Stimulated activated CD4-positive, alpha-beta T cell treated with anti-CD3 and anti-CD28 coated beads, Interleukin-15, amount 100 ng/mL, for 48 hours (primary cell): ENCODE measurements at places on chromosomes 11 and 22.

DNA sequence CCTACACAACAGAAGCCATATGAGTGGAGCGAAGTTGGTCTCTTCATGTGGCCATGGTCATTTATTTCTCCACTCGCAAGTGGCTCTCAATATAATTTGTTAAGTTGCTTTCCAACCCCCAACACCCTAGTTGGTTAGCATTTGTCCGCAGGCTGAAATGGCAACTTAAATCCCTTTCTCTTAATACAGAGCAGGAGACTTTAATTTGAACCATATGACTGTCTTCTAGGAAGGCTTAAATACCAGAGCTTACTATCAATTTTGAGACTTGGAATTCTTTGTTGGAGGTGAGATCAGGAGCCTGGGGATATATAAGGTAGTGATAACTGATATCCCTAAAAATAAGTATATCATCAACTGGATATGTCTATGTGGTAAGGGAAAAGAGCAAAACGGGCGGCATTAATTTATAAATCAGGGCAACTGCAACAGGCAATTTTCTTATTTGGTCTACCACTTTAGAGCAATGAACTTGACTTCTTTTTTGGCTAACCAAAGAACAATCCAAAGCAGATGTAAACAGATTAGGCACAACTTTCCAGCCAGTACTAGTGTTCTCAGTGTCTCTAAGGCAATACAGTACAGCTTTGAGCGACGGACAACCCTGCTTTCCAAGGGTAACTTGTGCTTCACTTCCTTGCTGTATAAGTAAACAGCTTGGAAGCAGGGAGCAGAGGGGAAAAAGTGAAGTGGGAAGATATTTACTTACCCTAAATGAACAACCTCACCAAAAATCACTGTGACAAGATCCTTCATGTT is 74.7 kb upstream of the APOA1 start:
- DNase-seq: no peak

DNA sequence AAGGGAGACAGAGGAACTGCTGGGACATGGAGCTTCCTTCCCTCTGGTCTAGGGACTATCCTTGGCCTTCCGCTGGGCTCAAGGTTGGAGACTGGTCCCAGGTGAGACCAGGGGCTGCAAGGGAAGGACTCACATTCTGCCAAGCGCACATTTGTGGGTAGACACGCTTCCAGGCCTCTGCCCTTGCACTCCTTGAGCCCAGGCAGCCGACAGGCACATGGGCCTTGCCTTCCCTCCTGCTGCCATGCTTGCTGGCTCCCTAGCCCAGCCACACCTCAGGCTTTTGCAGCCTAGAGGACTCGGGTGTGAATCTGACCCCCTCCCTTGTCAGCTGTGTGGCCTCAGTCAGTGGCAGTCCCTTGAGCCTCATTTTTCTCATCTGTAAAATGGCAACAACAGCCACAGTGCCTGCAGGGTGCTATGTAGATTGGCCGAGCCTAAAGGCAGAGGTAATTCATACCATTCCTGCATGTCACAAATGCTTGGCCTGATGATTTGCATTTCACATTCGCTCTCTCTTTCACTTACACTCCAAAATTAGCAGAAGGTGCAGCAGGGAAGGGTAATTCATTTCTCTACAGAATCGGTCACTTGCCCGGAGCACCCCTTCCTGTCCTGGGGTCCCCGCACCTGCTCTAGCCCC is 57.6 kb upstream of the NECTIN1 start:
- DNase-seq: no peak

- DNase-seq: no peak
These were observed 326.3 kb downstream of the GRM5 start for GRCh38 chr11:88739524-88739923.

DNA sequence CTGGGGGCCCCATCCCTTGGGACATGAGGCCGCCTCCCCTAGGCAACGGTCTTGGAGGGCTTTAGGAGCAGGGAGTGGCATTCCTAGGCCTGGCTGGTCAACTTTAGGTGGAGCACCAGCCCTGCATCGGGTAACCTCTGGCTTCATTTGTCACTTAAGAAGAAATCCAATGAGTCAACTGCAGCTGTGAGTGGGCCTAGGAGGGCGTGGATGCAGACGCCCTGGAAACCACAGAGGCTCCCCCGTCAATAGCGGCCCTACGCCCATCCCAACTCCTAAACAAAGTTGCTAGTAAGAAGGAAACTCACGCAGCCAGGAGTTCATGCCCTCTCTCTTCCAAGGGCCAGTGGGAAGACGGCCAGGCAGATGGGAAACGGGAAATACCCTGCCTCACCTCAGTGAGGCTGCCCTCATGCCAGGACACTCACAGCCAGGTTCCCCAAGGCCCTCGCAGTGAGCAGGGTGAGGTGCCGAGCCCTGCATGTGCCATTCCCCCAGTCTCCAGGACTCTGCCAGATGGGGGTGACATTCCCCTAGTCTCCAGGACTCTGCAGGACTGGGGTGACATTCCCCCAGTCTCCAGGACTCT is 20.8 kb downstream of the BID start:
- no peak for DNase-seq

GRCh38 chr22:38681582-38682335 is at the start of gene TOMM22:
TSS of gene TOMM22 (plus strand) at chr22:38681957. CDS start at chr22:38681979, 22 bp downstream.
- DNase-seq: peak; percentile 74

DNA sequence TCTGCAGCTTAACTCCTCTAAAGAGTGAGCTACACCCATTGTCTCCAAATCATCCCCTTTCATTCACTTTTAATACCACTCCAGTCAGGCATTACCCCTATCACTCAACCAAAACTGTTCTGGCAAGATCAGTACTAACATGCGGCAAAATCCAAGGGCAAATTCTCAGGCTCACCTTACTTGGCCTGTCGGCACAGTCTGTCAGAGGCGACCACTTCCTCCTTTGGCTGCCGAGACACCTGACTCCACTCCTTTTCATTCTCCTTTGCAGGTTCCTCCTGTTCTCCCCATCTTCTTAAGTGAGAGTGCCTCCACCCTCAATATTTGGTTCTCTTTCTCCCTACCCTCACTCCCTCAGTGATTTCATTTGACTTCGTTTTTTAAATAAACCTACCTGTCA is 4.2 kb downstream of the C11orf91 start:
- no peak for DNase-seq

GRCh38 chr22:20864186-20864908 is 5.5 kb downstream of the SNAP29 start:
- no peak for DNase-seq

DNA sequence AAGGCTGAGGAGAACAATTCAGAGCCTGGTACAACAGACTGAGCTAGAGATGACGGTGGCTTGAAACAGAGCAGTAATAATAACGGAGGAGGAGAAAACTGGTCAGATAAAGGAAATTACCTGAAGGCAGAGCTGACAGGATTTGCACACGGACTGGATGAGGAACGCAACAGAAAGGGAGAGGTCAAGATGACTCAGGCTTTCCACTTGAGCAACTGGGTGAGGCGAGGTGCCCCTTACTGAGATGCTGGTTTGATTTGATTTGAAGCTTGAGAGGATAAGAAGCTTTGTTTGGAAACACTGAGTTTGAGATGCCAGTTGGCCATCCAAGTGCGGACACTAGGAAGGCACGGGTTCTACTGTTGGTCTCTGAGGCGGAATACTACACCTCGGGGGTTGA is 35.4 kb upstream of the NRIP3 start:
- DNase-seq: no peak

DNA sequence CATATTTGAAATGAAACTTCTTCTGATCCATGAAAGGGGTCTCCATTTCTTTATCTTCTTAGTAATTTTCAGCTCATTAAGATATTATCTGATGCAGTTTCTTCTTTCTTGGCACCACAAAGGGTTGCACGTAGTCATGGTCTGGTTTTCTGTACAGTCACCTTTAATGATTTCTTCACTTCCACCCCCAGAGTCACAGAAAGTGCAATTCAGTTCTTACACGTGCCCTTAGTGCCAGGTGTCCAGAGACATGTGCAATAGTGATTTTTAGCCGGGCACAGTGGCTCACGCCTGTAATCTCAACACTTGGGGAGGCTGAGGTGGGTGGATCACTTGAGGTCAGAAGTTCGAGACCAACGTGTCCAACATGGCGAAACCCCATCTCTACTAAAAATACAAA is 202.8 kb upstream of the MTNR1B start:
- no peak for DNase-seq

GRCh38 chr11:5591613-5592012 is 4.8 kb upstream of the TRIM6 start:
- no peak for DNase-seq

DNA sequence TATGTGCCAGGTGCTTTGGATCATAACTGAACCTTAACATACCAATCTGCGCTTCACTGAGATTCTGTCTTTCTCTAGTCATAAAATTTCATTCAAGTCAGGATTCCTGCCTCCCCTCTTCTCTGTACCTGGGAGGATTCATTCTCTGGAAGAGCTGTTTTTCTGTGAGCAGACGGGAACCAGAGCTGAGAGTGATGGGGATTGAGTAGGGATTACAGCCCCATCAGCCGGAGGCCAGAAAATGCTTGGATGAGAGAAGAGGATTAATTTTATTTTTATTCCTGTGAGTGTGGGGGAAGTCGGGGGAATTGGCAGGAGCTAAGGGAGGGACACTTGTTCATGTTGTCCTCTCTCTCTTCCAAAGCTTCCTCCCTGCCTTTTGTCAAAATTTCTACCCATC is 4.7 kb downstream of the STX3 start:
- DNase-seq: no peak

GRCh38 chr11:16610738-16611388 is 127.6 kb upstream of the C11orf58 start:
- no peak for DNase-seq

DNA sequence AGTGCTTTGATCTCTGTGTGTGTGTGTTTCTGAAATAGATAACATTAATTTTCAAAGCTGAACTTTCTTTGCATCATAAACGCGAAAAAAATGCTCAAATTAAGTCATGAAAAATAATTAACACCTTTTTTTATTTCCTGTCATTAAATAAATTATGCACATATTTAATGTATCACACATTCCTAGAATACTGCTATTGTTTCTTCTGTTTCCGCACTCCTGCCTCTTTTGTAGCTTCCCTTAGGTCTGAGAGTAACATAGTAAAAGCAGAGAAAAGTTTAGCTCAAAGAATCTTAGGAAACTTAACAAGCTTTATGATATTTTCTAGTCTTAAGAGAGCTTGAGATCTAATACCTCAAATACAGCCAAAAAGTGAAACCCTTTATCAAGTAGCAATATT is 504.2 kb downstream of the JRKL start:
- no peak for DNase-seq

DNA sequence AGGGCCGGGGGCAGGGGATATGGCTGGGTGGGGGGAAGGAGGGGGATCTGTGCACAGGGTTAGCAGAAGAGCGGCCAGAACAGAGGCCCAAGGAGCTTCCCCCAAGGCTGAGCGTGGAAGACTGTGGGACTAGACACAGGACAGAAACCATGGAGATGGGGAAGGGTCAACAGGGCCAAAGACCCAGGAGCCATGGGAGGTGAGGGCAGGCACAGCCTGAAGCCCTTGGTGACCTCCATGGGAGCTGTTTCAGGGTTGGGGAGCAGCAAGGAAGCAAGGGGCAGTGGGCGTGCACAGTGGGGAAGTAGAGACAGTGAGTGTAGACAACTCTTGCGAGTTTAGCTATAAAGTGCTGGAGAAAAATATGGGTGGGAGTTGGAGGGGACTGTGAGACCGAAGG is 56.6 kb downstream of the WNT11 start:
- DNase-seq: no peak

GRCh38 chr22:27489178-27489675 is 312.3 kb downstream of the MN1 start:
- DNase-seq: no peak

DNA sequence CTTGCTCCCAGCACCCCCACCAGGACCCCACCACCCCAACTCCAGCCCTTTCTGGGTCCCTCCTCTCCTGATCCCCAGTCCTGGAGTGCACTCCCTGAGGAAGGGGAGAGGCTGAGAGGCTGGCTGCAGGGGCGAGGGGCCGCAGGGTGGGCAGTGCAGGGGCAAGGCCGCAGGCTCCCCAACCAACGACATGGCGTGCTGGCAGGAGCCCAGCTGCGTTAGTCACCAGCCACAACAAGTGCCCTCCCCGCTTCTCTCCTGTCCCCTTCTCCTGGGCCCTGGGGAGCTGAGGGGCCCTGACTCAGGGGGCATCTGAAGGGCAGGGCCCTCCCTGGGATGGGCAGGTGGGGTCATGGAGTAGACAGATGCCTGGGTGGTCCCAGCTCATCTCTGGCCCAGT is 2.3 kb downstream of the CABP7 start:
- DNase-seq: no peak

DNA sequence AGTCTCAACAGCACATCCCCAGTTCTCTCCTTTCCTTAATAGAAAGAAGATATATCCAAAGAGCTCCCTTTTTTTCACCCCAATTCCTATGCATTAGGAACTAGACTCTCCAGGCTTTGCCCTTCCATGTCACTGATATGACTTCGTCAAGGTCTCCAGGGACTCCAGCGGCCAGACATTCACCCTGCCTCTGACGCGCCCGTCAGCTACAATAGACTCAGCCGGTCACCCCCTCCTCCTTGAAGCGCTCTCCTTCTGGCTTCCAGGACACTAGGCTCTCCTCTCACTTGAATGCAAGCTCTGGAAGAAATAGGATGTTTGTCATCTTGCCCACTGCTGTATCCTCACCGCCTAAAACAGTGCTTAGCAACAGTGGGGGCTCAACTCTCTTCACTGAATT is 14.9 kb upstream of the ELFN2 start:
- no peak for DNase-seq

GRCh38 chr11:117794772-117795629 is 2.0 kb downstream of the DSCAML1 start:
- no peak for DNase-seq

DNA sequence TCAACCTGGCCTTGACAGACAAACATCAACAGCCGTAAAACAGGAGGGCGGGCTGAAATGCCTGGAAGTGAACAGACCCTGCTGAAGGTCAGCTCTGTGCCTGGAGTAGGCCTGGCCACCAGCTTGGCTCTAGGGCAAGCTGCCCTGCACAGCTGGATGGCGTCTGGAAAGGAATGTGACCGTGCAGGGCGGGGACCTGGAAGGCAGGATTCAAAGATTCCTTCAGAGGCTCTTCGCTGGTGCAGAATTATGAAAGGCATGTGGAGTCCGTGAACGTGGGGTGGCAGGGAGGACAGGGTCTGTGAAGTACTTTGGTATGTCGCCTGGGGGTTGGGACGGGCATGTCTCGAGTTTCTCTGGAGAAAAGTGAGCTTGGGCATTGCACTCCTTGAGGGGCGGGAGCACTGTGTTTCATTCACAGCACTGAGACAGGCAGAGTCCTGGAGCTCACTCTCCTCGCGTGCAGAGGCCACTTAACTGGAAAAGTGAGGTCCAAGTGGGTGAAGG is 1.5 kb downstream of the EHD1 start:
- DNase-seq: no peak

DNA sequence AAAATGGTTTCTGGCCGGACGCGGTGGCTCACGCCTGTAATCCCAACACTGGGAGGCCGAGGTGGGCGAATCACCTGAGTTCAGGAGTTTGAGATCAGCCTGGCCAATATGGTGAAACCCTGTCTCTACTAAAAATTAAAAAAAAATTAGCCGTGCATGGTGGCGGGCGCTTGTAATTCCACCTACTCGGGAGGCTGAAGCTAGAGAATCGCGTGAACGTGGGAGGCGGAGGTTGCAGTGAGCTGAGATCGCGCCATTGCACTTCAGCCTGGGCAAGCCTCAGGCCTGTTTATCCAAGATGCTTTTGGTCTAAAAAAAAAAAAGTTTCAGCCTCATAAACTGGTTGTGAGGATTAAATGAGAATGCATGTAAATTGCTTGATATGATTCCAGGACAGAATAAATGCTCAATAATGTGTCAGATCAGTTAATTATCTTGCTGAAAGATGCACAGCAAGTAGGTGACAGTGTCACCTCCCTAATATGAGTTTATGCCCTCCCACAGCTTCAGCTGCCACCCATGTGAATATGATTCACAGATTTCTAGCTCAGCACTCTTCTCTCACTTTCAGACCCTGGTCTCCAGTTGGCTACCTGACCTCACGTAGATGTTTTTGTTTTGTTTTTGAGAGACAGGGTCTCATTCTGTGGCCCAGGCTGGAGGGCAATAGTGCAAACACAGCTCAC is 1.1 kb upstream of the ALG8 start:
- DNase-seq: no peak
